Stimulated activated CD4-positive, alpha-beta T cell treated with anti-CD3 and anti-CD28 coated beads, Interleukin-4, amount 100 ng/mL, for 4 hours (primary cell): ENCODE measurements at places on chromosomes 3 and 15.

- DNase-seq, result no peak
These were observed 78.6 kb upstream of the ADAMTS9 start for GRCh38 chr3:64766440-64766839.

GRCh38 chr3:59922192-59922591 lies 872.4 kb upstream of the CFAP20DC start:
- DNase-seq, result no peak

GRCh38 chr3:197406266-197406665 lies 107.9 kb upstream of the DLG1 start:
- DNase-seq, result no peak

DNA sequence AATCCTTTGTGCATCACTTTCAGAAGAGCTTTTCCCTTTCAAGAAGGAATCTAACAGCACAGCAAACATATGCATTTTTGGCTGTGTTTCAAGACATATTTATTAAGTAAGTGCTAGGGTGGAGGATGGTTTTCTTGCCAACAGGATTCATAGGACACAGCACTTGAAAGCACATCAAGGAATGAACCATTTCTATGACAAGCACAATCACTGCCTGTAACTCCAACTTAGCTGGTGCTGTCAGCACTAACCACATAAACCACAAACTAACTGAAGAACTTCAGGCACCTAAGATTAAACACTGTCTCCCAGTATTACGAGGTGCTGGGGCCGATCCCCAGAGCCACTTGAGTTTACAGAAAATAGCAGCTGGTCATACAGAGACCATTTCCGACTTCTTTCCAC lies 35.4 kb upstream of the SPRED1 start:
- no peak for DNase-seq

GRCh38 chr3:14678015-14678503 lies 3.1 kb downstream of the C3orf20 start:
- no peak for DNase-seq

DNA sequence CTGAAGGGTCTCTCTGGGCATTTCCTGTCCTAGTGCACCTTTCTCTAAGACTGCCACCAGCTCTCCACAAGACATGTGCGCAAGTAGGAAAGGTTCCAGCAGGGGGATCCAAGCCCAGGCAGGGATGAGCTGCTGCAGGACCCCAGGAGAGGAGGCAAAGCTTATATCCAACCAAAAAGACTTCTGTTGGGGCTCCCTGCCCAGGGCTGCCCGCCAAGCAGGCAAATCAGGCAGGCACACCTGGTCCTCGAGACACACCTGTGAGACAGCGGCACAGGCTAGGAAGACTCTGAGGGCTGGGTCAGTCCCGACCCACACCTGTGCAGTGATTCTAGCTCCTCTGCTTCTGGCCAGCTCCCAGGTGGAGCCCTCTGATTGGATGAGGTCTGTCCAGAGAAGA lies 80.6 kb downstream of the MYLK start:
- no peak for DNase-seq

DNA sequence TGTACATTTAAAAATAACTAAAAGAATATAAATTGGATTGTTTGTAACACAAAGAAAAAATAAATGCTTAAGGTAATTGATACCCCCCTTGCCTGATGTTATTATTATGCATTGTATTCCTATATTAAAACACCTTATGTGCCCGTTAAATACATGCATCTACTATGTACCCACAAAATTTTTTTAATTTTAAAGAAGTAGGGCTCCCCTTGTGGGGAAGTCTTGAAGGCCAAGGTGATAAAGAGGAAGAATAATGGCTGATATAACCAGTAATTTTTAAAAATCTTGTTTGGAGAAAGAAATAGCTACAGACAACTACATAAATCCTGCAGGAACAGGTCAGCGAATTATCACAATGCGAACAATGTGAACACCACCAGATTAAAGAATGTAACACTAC lies 451.7 kb upstream of the ARHGEF26 start:
- no peak for DNase-seq

DNA sequence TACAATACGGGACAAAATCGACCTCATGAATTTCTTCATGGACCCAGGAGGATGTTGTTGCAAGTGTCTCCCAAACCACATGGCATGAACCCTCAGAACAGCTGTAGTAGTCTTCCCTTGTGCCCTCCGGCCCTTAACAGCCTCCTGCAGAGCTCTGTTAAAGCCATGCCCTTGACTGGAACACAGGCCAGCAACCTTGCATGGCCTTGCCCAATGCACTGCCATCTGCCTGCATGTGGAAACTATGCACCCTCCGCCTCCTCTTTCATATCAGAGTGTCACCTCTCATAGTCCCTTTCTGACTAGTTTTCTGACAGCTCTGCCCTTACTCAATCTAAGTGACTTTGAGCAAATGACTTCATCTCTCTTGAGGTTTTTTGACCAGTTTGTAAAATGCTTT lies 39.4 kb upstream of the TRIM71 start:
- no peak for DNase-seq
